ENCODE measurements at places on chromosomes 12 and 14.
A peak's percentile ranks its signal among the peaks of the same experiment; 100 is the strongest.

DNA sequence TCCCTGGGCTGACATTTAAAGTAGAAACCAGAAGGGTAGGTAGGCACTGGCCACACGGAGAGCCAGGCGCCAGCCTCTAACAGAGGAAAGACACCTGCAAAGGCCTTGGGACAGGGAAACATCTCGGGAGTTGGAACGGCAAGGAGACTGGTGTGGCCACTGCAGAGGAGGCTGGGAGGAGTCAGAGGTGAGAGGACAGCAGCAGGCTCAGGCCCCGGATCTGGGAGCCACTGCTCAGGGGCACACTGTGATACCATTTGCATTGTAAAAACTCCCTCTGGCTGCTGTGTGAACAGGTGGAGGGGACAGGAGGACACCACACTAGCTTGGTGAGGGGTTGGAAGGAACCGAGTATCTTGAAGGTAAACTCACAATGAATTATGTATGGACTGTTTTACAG is 2.7 kb downstream of the ANHX start:
- no peak for DNase-seq

DNA sequence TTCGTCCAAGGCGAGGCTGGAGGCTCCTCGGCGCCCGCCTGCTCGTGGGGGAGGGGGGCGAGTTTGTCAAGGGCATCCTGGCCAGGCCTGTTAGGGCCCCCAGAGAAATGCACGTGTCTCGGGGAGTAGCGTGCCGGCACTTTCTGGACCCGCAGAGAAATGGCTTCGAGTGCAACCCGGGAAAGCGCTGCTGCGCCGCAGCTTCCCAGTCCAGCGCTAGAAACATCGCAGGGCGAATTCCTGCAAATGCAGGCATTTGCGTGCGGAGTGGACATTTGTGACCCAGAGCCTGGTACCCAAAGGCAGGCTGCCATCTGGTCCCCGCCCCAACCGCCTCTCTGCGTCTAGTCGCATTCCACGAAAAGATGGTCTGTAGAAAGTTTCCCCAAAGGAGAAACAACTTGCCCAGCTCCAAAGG is 756 bp downstream of the LGR5 start:
- no peak for DNase-seq

GRCh38 chr14:69034612-69035262 is 55.6 kb upstream of the ACTN1 start:
- no peak for DNase-seq

DNA sequence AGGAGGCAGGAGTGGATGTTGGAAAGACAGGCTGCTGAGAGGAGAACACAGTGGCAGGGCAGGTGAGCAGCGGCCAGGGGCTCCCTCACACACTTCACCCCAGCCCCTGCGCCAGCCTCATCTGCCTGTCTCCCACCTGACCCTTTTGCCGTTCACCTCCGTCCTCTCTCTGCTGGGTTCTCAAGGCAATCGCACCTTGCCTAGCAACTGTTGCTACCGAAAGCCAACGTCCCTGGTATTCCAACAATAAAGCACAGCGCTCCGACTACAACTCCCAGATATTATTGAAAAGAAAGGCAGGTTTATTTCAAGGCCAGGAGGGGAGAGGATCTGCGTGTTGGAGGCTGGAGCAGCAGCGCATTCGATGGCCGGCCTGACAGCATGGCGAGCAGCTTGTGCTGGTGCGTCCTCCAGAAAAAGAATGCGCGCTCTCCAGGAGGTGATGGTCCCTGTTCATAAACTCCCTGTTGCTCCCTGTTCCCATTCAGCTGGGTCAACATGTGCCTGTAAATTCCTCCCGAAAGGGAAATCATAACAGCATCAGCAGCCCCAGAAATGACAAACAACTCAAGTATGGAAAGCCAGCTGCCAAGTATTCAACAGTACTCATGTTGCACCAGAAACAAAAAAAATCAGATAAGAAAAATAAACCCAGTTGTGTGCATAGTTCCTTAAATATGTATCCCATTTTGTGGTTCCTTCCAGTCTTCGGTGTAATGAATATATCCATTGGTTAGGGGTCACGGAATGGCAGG is 153.0 kb upstream of the DIO3 start:
- no peak for DNase-seq

DNA sequence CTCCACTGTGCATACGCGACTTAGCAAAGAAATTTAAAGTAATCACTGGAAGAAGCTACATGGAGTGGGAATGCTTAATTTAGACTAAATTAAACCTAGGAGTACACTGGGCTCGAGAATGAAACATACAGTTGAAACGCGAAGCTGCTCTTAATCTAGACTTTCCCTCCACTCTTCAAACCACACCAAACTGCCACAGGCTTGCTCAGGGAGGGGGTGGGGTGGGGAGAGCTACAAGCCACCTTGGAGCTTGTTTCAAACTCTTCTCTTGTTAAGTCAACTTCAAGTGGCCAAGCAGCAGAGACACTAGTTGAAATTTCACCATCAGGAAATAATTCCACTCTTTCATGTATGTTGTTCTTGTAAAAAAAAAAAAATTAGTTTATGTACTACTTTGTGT is 69.9 kb downstream of the SLC38A1 start:
- no peak for DNase-seq

DNA sequence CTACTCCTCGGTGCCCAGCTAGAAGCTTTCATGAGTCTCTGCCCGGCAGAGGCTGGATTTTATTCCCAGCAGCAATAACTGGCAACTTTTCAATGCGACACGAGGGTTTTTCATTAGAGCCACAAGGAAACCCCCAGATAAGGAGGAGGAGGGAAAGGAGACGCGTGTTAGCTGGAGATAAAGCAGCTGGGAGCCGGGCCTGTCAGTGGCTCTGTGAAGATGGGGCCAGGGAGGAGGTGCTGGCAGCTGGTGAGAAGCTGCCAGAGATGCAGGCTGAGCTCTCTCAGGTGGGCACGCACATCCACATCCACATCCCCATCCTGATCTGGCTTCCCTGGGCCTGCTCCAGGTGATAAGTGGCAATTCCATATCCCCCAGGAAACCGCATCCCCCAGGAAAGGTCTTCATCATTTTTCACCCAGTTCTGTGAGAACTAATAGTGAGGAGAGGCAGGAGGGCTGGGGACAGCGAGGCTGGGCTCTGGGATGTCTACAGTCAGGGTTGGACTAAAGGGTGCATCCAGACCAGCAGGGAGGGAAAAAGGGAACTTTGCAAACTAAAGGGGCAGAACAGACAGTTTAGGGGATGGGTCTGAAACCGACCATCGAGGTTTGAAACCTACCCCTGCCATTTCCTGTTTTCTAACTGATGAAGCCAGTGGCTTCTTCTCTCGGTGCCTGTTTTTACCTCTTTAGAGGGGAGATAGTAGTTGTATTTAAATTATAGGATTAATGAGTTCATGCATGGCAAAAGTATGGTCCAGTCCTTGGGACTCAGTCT is 413.2 kb downstream of the DPF3 start:
- DNase-seq, result peak; percentile 39

GRCh38 chr14:96285667-96286066 is 29.7 kb downstream of the BDKRB1 start:
- DNase-seq, result no peak

DNA sequence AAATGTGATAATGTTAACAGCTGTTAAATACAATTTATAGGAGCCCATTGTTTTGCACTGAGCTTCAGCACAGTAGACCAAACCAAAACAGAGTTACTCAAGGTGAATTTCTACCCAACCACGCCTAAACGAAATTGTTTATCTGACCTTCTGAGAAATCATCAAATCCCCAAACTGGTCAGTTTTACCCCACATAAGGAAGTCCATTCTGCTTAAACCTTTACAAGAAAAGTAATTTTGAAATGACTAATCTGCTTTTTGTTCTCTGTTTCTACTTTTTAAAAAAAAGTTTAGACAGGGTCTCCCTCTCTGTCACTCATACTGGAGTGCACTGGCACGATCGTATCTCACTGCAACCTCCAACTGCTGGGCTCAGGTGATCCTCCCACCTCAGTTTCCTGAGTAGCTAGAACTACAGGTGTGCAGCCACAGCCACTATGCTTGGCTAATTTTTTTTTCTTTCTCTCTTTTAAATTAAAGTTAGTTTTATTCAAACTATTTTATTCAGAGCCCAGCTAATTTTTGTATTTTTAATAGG is 1.4 kb upstream of the RNF10 start:
- no peak for DNase-seq

DNA sequence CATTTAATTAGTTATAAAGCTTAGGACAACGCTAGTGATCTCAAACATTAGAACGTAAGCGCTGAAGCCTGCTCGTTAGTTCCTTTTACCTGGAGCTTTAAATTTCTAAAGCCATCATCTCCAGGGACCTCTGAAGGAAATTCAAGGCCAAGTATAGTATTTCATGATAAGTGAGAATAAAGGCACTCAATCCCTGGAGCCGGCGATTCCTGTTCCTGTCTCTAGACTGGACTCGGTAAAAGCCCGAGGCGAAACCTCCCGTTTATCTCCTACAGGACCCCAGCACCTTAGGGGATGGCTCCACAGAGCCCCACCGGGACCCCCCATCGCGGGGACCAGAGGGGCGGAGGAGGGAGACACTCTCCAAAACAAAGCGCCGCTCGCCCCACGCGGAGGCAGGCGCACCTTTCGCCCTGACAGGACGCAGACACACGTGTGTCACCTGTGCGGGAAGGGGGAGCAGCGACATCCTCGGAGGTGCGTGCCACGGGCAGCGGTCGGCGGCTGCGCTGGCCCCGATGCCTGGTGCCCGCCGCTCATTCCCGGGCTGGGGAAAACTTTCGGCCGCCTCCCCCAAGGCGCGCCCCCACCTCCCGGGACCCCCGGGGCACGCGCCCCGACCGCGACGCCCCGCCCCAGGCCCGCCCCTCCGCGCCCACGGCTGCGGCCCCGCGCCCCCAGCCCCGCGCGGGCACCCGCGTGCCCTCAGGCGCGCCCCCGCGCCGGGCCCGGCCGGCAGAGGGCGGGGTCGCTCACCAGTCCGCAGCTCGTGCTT is 678 bp downstream of the RPS6KA5 start:
- DNase-seq, result peak; percentile 30

GRCh38 chr14:35221462-35221861 is 70.7 kb upstream of the PSMA6 start:
- no peak for DNase-seq

- DNase-seq, result no peak
Observed at GRCh38 chr12:51729331-51729730, 119.2 kb downstream of the FIGNL2 start.

DNA sequence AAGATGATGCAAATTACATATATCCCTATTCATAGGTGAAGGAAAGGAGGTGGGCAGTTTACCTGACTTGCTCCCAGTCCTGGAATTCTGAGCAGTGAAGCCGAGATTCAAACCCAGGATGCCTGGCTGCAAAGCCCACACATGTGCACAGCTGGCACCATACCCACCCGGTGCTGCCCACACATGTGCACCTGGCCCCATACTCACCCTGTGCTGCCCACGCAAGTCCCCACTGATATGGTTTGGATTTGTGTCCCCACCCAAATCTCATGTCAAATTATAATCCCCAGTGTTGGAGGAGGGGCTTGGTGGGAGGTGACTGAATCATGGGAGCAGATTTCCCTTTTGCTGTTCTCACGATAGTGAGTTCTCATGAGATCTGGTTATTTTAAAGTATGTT is 179.2 kb upstream of the C14orf180 start:
- no peak for DNase-seq

GRCh38 chr12:79674629-79675028 is 16.1 kb downstream of the PAWR start:
- DNase-seq, result no peak

DNA sequence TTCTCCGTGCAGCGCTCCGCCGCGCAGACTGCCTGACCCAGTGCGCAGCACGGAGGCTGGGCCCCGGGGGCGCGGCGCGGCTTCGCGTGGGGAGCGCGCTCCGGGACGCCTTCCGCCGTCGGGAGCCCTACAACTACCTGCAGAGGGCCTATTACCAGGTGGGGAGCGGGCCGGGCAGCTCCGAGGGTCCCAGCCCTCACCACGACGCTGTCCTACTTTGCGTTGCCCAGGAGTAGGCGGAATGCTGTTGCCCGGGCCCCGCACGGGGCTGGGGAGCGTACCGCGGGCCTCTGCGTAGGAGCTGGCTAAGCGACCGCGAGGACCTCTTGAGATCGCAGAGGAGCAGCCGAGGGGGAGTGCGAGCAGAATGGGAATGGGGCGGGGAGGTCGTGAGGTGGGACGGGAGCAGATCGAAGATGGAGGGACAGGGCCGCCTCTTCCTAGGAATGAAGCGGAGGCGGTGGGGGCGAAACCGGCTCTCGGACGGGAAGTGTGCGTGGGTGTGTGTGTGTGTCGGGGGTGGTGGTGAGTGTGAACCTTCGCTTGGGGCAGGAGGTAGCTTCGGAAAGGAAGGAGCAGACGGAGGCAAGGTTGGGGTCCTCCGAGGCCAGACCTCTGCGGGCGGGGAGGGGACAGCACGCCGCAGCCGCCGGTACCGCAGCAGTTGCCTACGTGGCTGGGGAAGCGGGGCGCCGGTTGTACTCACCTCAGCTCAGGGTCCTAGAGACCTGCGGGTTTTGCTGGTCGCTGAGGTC is 751 bp downstream of the P3H3 start:
- DNase-seq, result no peak

GRCh38 chr14:45877981-45878380 is 625.0 kb upstream of the MIS18BP1 start:
- DNase-seq, result no peak

DNA sequence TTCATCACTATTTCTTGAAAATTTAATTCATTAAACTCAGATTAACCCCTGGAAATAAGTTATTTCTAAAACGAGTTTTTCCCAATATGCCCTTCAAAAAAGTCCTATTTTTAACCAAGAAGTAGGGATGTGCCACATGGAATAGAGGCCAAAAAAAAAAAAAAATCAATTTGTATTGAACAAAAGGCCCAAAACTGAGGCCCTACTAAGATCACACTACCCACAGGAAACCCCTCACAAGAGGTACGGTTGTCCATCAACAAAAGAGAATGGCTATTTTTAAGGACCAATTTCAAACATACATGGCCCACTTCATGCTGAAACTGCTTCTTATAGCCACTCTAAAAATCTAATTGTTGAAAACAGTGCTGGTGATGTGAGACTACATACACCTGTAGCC is 7.5 kb upstream of the BAZ2A start:
- DNase-seq, result no peak

GRCh38 chr14:82905762-82906161 is 1372.1 kb upstream of the SEL1L start:
- no peak for DNase-seq

DNA sequence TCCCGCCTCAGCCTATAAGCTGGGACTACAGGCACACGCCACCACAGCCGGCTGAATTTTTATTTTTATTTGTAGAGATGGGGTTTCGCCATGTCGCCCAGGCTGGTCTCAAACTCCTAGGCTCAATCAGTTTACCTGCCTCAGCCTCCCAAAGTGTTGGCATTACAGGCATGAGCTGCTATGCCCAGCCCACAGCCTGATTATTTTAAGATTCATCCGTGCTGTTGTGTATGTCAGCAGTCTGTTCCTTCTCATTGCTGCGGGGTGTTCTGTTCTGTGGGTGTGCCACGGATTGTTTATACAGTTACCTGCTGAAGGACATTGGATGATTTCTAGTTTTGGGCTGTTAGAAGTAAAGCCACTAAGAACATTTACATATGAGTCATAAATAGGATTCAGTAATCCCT is 9.6 kb upstream of the EP400 start:
- DNase-seq, result no peak

- no peak for DNase-seq
Observed at GRCh38 chr12:97306147-97306546, 156.5 kb upstream of the RMST start.

- DNase-seq, result peak; percentile 8
Observed at GRCh38 chr12:89783359-89784060, 74.9 kb upstream of the ATP2B1 start.

Measured in Kasumi-1 (cell line).